ENCODE measurements at places on chromosomes 13 and 19.

DNA sequence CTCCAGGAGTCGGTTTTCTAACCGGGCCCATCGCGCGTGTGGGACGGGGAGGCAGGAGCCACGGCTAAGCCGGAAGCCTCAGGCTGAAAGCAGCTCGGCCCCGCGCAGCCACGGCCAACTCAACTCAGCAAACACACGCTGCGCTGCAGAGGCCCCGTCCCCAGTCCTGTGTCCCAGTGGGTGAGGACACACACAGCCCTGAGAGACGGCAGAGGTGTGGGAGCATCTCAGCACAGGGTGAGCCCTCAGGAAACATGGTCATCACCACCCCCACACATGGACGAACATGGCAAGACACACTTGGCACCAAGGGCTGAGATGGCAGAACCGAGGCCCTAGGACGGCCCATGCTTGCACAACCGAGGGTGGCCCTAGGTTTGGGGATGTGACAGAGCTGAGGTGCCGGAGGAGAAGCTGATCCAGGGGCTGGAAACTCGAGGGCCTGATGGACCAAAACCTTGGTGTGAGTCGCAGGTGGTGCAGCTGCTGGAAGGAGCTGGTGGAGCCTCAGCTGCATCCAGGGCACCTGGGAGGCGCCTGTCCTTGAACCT, 29.0 kb upstream of the C13orf46 start:
- DNase-seq: no peak

GRCh38 chr19:51615991-51616390, 14.2 kb downstream of the SIGLEC5 start:
- DNase-seq: no peak

DNA sequence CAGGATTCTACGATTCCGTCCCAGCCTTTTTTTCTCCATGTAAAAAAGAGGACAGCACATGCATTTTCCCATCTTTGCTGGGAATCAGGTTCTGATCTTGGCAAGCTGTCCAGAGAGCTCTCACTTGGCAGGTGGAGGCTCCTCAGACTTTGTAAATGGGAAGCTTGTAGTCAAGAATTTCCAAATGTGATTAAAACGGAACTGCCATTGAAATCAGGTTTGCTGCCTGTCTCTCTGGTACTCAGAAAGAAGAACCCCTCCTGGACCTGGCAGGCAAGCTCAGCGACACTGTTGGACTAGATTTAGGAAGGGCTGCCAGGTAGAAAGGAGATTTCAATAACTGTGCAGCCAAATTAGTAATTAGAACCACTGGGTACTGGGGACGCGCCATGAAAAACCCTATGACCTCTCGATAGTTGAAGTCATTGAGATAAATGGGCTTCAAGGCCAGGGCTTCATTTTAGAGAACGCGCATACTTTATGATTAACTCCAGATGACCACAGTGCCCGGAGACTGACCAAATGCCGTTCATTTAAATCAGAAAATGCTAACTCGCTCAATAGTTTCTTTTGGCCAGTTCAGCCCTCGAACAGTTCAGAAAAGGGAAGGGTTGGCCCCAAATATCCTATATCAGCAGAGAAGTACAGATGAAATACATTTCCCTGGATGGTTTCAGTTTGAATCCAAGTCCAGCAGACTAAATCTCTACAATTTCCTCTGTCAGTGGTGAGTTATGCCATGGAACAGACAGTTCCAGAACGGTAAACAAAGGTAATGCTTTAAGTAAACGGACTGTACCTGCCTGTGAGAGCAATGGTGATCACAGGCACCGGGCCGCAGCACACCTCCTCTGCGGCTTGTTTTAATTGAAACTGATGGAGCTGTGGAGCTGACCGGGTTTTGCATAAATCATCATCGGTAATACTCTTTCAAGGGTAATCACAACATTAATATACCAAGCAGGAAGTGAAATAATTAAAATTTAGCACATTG, 517.4 kb downstream of the RFC3 start:
- DNase-seq: peak; percentile 26

DNA sequence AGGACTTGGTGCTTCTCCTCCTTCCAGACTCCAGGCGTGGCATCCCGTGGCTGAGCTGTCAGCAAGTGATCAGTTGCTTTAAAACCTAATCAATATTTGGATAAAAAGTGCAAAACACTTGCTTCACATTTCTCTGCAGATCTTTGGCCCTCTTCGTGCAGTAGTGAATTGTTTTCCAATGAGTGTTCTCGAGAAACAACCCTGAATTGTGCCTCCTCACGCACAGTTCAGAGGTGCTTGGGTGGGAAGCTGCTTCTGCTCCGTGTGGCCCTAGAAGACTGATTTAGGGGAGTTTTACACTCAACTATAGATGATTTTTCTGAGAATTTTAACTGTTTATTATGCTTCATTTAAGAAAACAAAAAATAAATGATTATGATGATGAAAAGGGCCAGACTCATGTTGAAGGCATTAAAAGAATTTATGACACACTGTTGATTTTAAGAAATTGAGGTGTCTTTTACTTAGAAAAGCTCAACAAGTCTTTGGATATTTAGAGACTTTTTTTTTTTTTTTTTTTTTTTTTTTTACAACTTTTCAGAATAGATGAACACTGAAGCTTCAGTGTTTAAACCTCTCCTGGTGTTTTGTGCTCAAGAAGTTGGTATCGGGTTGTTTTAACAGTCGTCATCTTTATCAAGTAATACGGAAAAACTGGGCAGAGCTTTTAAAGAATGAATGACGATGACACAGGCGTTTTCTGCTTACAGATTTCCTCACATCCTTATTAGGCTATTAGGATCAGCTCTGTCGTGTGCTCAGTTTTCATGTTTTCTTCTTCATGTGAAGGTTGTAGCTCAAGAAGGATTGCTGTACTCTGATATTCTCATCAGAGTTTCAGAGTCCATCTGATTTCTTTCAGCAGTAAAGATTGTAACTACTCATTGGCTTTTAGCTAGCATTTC, 39.5 kb upstream of the TEX29 start:
- no peak for DNase-seq

DNA sequence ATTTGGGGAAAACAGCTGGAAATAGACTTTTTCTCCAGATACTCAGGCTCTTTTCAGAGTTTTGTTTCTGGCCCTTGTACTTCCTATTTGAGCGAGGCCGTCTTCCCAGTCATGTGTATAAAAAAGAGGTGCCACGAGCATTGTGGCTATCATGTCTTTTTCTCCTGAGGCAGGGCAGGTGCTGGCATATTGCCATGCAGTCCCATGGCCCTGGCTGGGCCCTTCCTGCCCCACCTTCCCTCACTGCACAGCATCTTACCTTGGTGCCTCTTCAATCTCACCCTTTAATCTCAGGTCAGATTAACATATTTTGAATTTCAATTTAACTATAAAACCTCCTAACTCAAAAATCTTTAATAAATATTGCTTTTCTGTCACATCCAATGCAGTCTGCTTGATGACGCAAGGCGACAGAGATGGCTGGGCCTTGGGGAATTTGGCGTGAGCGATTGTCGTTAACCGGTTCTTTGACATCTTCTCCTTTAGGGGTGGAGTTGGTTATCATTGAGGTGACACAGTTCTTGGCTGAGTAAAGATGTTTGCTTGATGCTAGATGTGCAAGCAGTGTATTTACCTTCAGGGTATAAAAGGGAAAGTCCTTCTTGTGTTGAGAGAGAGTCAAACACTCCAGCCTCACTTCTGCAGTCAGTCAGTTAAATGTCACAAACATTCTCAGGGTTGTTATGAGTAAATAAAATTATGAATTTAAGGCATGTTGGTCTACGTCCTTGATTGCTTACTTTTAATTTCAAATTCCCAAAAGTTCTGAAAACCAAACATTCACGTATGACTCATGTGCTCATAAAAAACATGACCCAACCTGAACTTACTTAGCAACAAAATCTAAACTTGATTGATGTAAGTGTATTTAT, 289.9 kb downstream of the MYO16 start:
- DNase-seq: no peak

DNA sequence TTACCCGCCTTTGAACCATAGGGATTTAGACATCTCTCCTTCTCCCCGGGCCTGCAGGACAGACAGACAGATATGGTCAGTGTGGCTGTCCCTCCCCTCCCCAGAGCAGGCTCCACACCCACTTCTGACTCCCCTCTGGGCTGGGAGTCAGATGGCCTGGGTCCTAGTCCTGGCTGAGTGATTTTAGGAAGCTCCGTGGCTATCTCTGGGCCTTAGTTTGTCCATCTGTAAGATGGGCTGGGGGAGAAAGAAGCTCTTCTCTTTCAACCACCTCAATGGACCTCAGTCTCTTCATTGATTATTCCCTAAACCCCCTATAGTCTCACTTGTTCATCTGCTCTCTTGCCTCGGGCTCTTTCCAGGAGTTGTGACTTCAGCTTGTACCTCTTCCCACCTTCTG, 35.5 kb downstream of the UNC13A start:
- no peak for DNase-seq

GRCh38 chr13:30172593-30173302, 134.6 kb downstream of the KATNAL1 start:
- no peak for DNase-seq

DNA sequence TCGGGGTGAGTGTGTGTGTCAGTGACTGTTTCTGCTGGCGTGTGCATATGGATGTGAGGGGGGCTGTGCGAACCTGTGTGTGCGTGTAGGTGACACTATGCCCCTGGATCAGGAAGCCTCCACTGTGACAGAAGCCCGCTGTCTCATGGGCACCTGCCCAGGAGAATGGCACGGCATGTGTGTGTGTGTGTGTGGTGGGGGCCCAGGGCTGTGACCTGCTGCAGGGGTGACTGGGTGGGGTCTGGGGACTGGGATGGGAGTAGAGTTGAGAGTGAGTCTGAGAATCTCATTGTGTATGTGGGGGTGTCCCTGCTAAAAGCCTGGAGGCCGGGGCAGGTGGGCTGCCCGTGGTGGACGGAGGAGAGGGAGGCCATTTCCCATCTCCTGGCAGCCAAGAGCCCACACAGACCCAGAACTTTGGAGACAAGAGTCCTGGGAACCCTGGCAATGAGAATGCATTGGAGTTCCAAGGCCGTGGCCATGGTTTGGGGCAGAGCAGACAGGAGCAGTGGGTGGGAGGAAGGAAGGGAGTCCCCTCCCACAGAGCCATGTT, 6.4 kb upstream of the TPM4 start:
- DNase-seq: no peak

DNA sequence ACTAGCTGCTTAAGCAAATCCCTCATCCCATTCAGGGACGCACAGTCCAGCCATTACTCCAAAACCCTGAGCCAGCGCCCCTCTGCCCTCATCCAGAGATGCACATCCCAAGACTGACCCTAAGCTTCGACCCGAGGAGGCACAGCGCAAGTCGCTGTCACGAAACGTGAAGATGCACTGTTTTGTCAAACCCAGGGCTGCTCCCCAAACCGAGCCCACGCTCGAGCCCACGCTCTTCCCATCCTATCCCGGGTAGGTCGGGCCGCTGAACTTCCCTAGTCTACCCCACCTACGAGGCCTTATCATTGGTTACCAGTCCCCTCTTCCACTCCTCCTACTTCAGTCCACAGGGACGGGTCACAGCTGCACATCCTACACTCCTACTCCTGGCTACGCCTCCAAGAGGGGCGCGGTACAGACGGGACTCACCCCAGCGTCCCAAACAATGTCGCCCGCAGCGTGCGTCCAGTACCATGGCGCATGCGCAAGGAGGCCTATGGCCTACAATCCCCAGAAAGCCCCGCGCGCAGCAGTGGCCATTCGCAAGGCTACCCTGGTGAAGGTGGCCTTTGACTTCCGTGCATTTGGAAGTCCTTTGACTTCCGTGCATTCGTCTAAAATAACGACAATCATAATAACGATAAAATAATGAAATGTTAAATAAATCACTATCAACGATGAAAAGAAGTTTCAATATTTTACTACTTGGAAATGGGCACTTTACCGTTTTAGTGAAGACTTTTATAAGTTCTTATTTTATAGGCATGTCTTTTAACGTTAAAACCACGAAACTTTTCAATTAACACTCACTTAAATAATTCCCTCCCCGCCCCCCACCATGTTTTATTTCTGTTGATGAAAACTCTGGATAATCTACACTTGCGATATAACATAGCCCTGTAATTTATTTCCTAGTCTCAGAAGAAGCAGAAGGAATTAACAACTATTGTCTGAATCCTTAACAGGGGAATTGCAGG, at the start of gene ZNF285:
TSS of gene ZNF285 (minus strand) at position 470 of the 977 bp plus-strand sequence. CDS start 4,395 bp downstream, outside the sequence.
- no peak for DNase-seq

DNA sequence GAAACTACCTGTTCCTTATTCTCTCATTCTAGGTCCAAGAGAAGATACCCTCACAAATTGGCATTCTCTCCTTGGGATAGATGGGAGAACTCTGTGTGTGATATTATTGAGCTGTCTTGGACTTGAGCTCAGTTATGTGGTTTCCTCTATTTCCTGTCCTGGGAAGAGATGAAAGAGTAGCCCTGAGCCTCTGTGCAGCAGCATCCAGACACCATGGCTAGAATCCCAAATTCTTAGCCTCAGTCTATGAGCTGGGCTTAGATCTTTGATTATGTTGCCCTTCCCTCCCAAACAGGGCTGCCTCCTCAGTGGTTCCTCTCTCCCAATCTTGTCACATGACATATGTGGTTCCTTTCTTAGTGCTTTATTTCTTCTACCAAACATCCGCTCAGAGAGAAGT, 290.7 kb downstream of the SPRY2 start:
- DNase-seq: no peak

GRCh38 chr19:47315125-47315821, 5.6 kb downstream of the C5AR1 start:
- no peak for DNase-seq

DNA sequence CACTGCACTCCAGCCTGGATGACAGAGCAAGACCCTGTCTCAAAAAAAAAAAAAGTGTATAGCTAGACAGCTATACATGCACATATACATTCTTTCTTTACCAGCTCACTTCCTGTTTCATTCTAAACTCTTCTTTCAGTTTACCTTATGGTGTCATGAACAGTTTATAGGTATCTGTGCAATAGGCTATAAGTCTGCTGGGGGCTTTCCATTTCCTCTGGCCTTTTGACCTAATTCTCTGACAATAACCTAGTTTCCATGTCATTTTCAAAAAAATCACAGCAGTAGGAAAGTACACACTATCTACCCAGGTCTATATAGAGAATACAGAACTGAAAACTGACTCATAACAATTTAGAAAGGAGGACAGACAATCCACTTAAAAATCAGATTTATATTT, 24.4 kb upstream of the URAD start:
- DNase-seq: no peak

DNA sequence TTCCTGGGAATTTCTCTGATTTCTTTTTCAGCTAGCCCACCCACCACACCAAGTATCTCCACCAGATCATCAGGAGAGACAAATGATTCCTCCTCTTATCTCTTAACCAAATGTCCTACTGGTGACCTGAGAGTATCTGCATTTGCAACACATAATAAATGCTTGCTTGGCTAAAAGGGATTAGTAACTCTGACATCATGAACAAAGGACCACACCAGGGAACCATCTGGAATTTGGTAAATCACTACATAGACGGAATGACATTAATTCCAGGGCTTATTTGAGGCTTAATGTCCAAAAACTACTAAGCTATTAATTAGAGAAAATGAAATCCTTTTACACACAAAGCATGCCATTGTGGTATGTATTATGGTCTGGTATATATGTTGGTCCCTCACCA, 139.0 kb downstream of the RAP2A start:
- DNase-seq: no peak

GRCh38 chr19:13768510-13768909, 4.2 kb downstream of the MRI1 start:
- DNase-seq: no peak

GRCh38 chr13:30020726-30021312, 170.4 kb upstream of the UBL3 start:
- no peak for DNase-seq
